ENCODE measurements at places on chromosomes 3 and 15.

DNA sequence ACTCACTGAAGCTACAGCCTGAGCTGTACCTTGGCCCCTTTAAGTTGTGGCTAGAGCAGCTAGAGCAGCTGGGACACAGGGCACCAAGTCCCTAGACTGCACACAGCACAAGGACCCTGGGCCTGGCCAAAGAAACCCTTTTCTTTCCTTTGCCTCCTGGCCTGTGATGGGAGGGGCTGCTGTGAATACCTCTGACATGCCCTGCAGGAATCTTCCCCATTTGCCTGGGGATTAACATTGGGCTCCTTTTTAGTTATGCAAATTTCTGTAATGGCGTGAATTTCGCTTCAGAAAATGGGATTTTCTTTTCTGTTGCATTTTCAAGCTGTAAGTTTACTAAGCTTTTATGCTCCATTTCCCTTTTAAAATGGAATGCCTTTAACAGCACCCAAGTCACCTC, 611.2 kb upstream of the ARPP21 start:
- DNase-seq = no peak

- no peak for DNase-seq
These were observed 72.0 kb downstream of the RAP2B start for GRCh38 chr3:153233986-153234385.

DNA sequence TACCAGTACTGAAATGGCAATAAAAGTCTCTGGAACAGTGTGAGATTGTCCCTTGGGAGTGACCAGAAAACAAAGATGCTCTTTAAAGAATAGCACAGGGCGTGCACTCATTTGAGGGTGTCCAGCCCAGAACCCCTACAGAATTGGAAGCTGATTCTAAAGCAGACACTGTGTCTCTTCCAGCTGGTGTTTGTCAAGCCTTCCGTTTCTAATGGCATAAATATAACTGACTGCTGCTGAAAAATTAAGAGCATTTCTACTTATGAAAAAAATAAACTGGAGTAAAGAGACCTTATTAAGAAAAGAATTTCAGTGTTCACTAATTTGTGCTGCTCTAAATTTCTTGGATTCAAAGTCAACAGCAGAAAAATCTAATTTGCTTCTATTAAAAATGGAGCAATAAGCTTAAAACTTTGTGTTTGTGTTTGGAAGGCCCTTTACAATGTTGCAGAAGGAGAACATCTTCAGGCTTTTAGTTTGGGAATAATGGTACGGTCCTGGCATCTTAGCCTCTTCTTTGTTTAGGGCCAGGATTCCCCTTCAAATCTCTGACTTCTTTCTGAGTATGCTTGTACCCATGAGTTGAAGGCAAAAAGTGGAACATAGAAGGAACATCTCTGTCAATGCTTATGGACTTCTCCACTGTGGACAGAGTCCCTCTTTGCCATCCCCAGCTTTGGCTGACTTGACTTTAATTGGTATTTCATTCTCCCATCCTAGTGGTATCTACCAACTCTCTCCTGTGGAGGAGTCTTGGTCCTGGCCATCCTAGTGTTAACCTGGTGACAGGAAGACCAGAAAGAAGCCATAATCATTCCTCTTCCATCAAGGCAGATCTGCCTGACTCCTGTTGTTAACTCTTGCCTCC, 65.9 kb downstream of the THSD4 start:
- DNase-seq = no peak

GRCh38 chr15:63436872-63437375, 55.3 kb upstream of the CA12 start:
- no peak for DNase-seq

GRCh38 chr3:3800080-3800455, 837 bp downstream of the LRRN1 start:
- peak; percentile 61 for DNase-seq

- no peak for DNase-seq
These were observed 266.6 kb upstream of the SLITRK3 start for GRCh38 chr3:165462636-165463334.

DNA sequence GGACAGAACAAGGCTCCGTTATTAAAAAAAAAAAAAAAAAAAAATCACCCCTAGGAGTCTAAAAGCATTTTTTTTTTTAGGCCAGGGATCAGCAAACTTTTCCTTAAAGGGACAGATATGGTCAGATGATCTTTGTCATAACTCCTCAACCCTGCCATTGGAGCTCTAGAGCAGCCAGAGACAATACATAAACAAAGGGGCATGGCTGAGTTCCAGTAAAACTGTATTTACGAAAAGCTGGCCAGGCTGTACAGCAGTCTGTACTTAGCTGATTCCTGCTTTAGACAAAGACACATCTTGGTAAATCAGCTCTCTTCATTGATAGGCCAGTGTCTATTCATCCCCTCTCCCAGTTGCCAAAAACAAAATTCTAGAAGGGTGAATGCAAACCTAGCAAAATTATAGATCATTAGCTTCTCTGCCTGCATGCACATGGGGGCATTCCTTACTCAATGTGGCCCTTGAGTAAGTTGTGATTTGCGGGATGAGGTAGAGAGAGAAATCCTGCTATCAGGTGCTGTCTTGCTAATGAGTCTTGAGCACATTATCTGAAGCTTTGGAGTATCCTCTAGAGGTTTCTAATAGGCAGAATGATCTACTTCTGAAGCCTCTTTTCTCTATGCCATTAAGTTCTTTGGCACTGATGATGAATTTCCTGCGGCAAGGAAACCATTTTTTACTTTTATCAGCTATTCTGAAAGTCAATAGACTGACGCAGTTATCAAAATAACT, 35.2 kb downstream of the SENP8 start:
- no peak for DNase-seq
